ENCODE measurements at places on chromosomes 3 and 15.

DNA sequence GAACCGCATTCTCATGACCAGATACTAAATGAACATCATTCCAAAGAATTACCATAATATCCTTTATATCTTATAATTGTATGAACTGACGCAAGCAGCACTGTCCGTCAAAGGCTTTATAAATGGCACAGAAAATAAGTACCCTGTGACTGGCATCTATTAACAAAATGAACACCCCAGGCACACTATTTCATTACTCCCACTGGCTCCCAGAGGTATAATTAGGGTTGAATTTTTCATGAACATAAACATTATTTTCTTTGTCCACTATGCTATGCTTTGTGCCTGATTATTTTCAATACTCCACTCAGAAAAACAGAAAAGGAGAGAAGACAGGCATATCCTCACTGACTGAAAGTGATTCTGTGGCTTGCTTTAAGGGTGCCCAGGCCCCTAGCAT is 71.1 kb downstream of the LYZL4 start:
- DNase-seq: no peak

- no peak for DNase-seq
These were observed 2.7 kb downstream of the BCL6 start for GRCh38 chr3:187742351-187743171.

DNA sequence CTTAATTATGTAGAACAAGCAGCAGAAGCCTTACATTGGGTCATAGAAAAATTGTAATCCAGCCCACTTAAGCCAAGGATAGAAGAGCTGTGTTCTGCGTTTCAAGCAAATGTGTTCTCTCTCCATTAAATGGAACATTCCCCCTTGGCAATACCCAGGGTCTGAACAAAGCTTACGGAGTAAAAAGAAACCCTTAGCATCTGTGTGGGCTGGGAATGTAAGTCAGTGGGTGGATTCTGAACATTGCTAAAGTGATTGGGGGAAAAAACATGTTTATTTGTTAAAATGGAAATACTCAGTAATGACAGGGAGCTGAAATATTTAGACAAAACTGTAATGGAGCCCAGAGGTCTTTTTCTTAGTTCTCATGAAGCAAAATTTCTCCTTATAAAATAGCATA is 147.4 kb downstream of the DUT start:
- no peak for DNase-seq

- peak; percentile 15 for DNase-seq
These were observed 71.3 kb upstream of the SLCO3A1 start for GRCh38 chr15:91782221-91782620.

DNA sequence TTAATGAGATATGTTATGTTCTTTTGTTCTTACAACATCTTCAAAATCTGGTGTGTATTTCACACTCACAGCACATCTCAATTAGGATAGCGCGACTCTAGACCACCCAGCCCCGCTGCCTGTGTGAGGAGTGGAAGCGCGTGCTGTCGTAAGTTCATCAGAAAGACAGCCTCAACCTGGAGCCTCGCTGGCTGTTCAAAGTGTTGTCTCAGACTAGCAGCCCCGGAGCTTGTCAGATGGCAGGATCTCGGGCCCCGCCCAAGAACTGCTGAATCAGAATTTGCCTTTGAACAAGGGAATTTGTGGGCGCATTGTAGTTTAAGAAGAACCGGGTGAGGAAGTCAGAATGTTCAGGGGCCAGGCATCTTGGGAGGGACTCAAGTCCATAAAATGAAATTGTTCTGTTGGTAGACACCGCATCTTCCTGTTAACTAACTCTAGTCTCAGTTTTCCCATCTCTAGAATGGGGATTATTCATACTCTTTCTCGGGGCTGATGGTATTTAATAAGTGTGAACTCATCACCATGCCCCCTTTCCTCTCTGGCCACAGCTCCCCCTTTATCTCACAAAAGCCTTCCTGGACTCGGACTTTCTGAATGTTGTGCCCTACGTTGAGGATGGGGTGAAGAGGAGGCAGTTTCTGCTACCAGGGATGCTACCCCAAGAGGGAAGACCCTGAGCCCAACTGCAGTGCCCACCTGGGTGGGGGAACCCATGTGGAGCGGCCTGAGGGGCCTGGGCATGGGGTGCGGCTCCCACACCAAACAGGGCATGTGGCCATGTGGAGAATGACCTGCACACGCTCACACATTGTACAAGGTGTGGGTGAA is 40.4 kb downstream of the BHLHE40 start:
- no peak for DNase-seq

- DNase-seq: no peak
These were observed 371.5 kb upstream of the GOLIM4 start for GRCh38 chr3:168467115-168467714.

DNA sequence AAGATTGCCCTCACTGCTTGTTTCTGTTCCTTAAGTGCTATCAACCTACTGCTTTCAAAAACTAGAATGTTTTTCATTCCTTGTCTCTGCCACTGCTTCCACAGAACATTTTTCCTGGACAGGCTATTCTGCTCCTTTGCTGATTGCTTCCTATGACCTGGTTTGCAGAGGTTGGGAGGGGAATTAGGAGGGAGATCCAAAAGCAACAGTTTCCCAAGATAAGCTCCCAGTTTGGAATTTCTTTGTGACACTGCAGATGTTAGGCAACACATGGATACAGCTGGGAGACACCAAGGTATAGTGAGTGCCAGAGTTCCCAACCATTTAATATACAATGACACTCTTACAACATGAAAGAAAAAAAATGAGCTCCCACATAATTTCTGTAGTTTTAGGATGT is 1036.5 kb downstream of the ROBO2 start:
- DNase-seq: no peak

GRCh38 chr3:51995346-51996163 is at the start of gene RPL29:
RPL29 (minus strand) TSS chr3:51995895; CDS start chr3:51995461, 434 bp downstream.
- DNase-seq: peak; percentile 71

DNA sequence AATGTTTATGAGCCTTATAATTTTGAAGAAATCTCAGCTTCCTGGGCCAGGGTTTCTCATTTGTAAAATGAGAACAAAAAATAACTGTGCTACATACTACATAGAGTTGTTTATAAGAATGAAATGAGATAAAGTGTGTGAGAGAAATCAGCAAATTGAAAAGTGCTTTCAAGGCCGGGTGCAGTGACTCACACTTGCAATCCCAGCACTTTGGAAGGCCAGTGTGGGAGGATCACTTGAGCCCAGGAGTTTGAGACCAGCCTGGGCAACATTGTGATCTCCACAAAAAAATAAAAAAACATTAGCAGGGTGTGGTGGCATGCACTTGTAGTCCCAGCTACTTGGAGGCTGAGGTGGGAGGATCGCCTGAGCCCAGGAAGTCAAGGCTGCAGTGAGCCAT is 22.4 kb downstream of the FOXB1 start:
- DNase-seq: no peak

DNA sequence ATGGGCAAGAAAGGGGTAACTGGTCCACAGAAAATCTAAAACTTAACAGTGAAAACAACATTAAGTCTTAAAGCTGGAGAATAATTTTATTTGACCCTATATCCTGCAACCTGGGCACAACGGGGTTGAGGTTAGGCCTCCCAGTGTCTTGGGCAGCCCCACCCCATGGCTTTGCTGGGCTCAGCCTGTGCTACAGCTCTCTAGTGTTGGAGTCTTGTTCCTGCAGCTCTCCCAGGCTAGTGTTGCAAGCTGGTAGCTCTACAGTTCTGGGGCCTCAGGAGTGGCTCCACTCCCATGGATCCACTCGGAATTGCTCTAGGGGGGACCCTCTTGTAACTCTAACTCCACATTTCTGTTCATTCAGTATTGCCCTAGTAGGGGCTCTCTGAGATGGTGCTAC is 24.9 kb upstream of the GNB4 start:
- no peak for DNase-seq

- no peak for DNase-seq
These were observed 5.2 kb upstream of the ZXDC start for GRCh38 chr3:126480861-126481260.

- no peak for DNase-seq
These were observed 12.5 kb downstream of the TRAT1 start for GRCh38 chr3:108835101-108835500.

DNA sequence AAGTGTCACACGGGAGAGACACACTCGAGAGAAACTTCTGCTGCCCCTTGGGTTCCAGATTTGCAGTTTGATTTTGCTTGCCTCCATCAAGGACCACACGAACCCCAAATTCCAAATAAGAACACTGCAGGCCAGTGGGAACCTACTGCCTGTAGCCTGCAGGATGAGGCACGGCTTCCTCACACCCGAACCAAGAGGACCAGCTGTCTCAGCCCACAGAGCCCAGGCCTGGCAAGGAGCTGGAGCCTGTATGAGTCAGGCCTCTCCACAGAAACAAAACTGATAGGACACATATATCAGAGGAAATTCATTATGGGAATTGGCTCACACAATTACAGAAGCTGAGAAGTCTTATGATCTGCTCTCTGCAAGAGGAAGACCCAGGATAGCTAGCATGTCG is 188.1 kb upstream of the NSMCE3 start:
- no peak for DNase-seq

- DNase-seq: no peak
These were observed 144.0 kb downstream of the CHSY1 start for GRCh38 chr15:101107625-101108460.

DNA sequence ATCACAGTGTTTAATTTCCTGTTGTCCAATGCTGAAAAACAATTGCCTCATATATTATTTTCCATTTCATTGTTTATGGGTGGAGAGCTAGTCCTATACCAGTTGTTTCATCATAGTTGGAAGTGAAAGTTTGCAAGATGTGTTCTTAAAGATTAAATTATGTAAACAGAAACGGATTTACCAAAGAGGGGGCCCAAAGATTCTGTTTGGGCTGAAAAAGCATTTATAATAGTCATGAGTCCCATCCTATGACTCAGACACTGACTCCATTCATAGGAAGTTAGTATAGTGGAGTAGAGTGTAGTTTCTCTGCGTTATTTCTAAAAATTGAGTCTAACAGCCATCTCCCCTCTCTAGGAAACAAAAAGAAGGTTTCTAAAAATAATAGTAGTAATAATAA is 24.3 kb downstream of the NFKBIZ start:
- DNase-seq: no peak
